ENCODE measurements at places on chromosomes 1 and 21. TPM values are rescaled to one million over a fixed set of nuclear protein-coding genes. Genes with fewer than 3 reads are reported as not detected.

DNA sequence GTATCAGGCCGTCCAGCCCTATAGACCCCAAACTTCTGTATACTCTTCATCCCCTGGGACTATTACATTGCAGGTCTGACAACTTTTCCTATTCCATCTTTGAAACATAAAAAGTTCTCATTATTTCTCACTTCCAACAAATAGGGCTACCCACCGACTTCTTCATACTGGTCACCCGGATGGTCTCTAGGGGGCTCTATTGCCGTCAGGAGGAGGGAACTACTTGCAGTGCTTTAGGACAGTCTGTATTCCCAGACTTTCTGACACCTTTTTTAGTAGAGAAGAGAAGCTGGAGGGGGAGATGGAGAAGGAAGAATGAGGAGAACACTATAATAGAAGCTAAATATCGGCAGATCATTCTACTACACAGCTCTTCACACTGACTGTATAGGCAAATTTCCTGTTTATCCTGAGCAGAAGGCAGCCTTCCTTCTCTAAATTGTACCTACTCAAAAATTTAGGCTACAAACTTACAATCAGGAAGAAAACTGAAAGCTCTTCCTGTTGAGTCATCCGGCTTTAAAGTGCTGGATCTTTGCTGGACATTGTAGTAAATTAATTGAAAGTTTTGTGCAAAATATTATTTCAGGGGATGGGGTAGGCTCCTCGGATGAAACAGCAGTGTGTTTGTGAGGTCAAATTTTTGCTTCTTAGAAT is 54.6 kb downstream of the CDC7 start:
- DNase-seq = no peak
- no peaks in the 10 kb centered on the region for H3K36me3 ChIP-seq
- H3K27ac ChIP-seq = no peak overlapping the region
- H3K27me3 ChIP-seq = no peaks in the 10 kb centered on the region
- H3K4me1 ChIP-seq = peaks cover 42% of the 10 kb centered on the region

- H3K4me1 ChIP-seq = peaks cover 7% of the 10 kb centered on the region
- no peaks in the 10 kb centered on the region for H3K36me3 ChIP-seq
- H3K27me3 ChIP-seq = no peaks in the 10 kb centered on the region
- H3K4me3 ChIP-seq = no peak overlapping the region
Observed at GRCh38 chr1:202289009-202289408, 52.7 kb downstream of the UBE2T start.

DNA sequence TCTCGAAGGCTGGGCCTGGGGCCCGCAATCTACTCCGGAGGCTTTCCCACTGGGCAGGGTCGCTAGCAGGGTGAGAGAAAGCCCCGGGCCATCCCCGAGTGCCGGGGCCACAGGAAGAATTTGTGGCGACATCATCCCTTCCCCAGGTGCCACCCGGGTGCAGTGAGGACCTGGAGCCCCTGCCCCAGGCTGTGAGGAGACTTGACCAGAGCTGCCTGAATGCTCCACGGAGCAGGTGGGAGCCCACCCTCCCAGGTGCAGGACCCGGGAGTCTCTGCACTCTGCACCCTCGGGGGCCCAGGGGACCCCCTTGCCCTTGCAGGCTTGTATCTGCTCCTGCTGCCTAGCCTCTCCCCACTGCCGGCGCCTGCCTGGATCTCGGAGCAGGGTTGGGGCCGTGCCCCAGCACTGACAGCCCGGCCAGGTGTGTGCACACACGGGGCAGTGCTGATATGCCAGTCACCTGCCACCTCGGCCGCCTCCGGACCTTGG is 67.5 kb upstream of the RGS7 start:
- H3K27ac ChIP-seq = no peak overlapping the region
- no peak for DNase-seq
- H3K36me3 ChIP-seq = no peaks in the 10 kb centered on the region
- H3K4me1 ChIP-seq = no peaks in the 10 kb centered on the region

DNA sequence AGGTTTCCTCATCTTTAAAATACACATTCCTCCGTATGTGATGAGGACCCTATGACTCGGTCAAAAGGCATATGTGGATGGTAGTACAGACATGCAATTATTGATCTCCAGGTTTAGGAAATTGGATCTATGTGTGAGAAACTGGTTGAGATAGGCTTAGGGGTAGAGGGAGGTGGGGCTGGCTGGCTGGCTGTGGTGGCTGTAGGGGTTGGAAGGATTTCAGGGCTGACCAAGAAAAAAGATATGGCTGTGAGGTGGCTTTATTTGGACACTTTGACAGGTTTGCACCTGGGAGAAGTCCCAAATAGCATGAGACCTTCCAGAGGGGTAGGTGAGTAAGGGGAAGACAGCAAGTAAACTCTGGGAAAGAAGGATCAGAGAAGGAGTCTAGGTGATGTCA is 39.6 kb upstream of the ADAM30 start:
- H3K27ac ChIP-seq = no peak overlapping the region
- peaks cover 76% of the 10 kb centered on the region for H3K36me3 ChIP-seq
- H3K4me1 ChIP-seq = no peaks in the 10 kb centered on the region
- DNase-seq = no peak
- H3K4me3 ChIP-seq = no peak overlapping the region

GRCh38 chr1:70997793-70998192 is 49.8 kb downstream of the PTGER3 start:
- H3K27ac ChIP-seq = no peak overlapping the region
- DNase-seq = no peak
- H3K27me3 ChIP-seq = no peaks in the 10 kb centered on the region
- no peaks in the 10 kb centered on the region for H3K36me3 ChIP-seq
- H3K4me3 ChIP-seq = no peak overlapping the region
- no peaks in the 10 kb centered on the region for H3K4me1 ChIP-seq

- peaks cover 8% of the 10 kb centered on the region for H3K27me3 ChIP-seq
- DNase-seq = no peak
- no peak overlapping the region for H3K27ac ChIP-seq
- no peaks in the 10 kb centered on the region for H3K4me1 ChIP-seq
- H3K4me3 ChIP-seq = no peak overlapping the region
- no peaks in the 10 kb centered on the region for H3K36me3 ChIP-seq
Observed at GRCh38 chr1:7284839-7285435, 486.2 kb upstream of the VAMP3 start.

DNA sequence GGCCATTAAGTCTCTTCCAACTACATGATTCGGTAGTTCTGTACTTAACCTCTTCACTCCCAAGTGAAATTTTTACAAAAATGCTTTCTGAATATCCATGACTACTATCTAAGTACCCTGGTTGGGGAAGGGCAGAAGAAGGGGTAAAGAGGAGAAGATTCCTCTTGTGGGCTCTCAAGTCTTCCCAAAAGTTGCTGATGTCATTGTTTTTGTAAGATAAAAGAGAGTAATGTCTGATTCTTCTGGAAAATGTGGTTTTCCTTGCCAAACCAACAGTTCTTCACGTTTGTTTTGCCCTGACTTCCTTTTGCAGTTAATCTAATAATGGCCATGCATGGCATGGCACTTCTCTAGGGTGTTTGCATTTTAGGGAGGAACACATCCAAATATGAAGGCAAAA is 34.7 kb upstream of the AK4 start:
- H3K4me1 ChIP-seq = no peaks in the 10 kb centered on the region
- no peak overlapping the region for H3K27ac ChIP-seq
- no peaks in the 10 kb centered on the region for H3K27me3 ChIP-seq
- no peak for DNase-seq

GRCh38 chr1:219708919-219709543 is 96.1 kb upstream of the ZC3H11B start:
- H3K36me3 ChIP-seq = no peaks in the 10 kb centered on the region
- H3K4me1 ChIP-seq = no peaks in the 10 kb centered on the region
- no peak overlapping the region for H3K27ac ChIP-seq
- no peaks in the 10 kb centered on the region for H3K27me3 ChIP-seq
- DNase-seq = no peak

DNA sequence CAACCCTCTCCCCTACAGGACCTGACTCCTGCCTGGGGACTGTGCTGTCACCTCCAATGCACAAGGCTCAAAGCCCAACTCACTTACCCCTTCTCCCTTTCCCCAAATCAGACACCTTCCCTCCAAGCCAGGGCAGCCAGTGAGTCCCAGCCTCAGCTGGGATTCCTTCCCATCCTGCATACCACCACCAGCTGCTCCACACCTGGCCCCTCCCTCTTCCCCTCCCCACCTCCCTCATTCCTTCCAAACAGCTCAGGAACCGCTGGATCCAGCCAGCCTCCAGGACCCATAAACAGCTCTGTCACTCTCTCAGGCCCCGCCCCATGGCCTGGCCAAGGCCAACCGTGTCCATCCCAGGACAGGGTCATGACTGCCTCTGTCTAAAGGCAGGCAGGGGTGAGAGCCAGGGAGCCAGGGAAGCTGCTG is 41.4 kb downstream of the ACOT7 start:
- H3K4me1 ChIP-seq = peaks cover 22% of the 10 kb centered on the region
- H3K4me3 ChIP-seq = no peak overlapping the region
- H3K27ac ChIP-seq = no peak overlapping the region
- no peak for DNase-seq
- H3K36me3 ChIP-seq = no peaks in the 10 kb centered on the region
- H3K27me3 ChIP-seq = no peaks in the 10 kb centered on the region

- no peaks in the 10 kb centered on the region for H3K36me3 ChIP-seq
- H3K27ac ChIP-seq = no peak overlapping the region
- DNase-seq = no peak
- no peaks in the 10 kb centered on the region for H3K27me3 ChIP-seq
- H3K4me3 ChIP-seq = no peak overlapping the region
- H3K4me1 ChIP-seq = no peaks in the 10 kb centered on the region
Observed at GRCh38 chr1:201933840-201934430, 12.4 kb downstream of the LMOD1 start.

- peak; percentile 87 for DNase-seq
- peak overlapping the region; percentile 84 for H3K4me3 ChIP-seq
- H3K36me3 ChIP-seq = peaks cover 1% of the 10 kb centered on the region
- peak overlapping the region; percentile 99 for H3K27ac ChIP-seq
- H3K4me1 ChIP-seq = peaks cover 55% of the 10 kb centered on the region
- H3K27me3 ChIP-seq = no peaks in the 10 kb centered on the region
Observed at GRCh38 chr1:228082918-228083870, 686 bp downstream of the ARF1 start.

GRCh38 chr1:94871031-94871430 is 50.9 kb downstream of the SLC44A3 start:
- no peak for DNase-seq
- H3K4me3 ChIP-seq = no peak overlapping the region
- no peaks in the 10 kb centered on the region for H3K4me1 ChIP-seq
- H3K27ac ChIP-seq = no peak overlapping the region
- H3K36me3 ChIP-seq = no peaks in the 10 kb centered on the region

GRCh38 chr1:205232127-205232820 is 4.5 kb downstream of the TMCC2 start:
- H3K27me3 ChIP-seq = no peaks in the 10 kb centered on the region
- DNase-seq = no peak
- no peaks in the 10 kb centered on the region for H3K36me3 ChIP-seq
- H3K27ac ChIP-seq = no peak overlapping the region
- peaks cover 29% of the 10 kb centered on the region for H3K4me1 ChIP-seq
- no peak overlapping the region for H3K4me3 ChIP-seq

DNA sequence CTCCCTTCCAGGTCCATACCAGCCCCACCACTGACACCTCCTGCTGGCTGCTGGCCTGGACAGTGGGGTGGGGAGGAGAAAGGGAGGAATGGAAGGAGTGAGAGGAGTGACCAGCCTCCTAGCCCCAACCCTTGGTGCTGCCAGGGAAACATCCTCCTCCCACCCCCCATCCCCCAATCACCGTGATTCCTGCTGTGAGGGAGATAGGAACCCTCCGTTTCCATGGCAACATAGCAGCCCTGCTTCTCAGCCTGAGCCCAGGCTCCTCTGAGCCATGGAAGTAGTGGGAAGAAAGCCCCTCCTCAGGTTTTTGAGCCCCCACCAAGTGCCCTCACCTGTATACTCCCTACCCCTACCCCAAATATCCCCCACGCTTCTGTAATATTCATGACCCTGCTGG is 44.4 kb upstream of the SCMH1 start:
- no peak for DNase-seq
- H3K27ac ChIP-seq = no peak overlapping the region
- no peaks in the 10 kb centered on the region for H3K36me3 ChIP-seq
- H3K4me1 ChIP-seq = peaks cover 3% of the 10 kb centered on the region

DNA sequence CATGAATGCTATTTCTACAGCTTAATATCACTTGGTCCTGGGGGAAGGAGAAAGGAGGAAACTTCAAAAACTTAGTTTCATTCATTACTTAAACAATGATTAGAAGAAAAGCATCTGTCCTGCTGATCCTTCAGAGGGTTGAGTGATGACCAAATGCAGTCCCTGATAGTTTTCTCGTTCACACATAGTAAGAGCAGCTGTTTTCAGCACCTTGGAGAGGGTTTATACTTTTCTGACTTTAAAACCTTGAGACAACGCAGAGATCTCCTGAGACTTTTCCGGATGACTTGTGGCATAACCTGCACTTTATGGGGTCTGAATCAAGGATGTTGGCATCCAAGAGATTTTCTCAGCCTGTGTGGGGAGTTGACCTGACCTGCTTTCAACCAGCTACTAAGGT is 94.0 kb upstream of the KCND3 start:
- no peak overlapping the region for H3K27ac ChIP-seq
- no peak overlapping the region for H3K4me3 ChIP-seq
- no peak for DNase-seq
- H3K36me3 ChIP-seq = no peaks in the 10 kb centered on the region
- H3K27me3 ChIP-seq = no peaks in the 10 kb centered on the region
- H3K4me1 ChIP-seq = no peaks in the 10 kb centered on the region

The GIPC2 gene
- total RNA-seq = 4.1 TPM

The ADAMTS4 gene
- total RNA-seq = 7.8 TPM

The JAM2 gene
- total RNA-seq = 38.6 TPM

The CFAP74 gene
- 0.35 TPM for total RNA-seq

The UTS2 gene
- total RNA-seq = not detected

The OR2T33 gene
- not detected for total RNA-seq

The S100A2 gene
- total RNA-seq = 5.6 TPM
